Neural progenitor cell (in vitro differentiated cells): ENCODE measurements at places on chromosomes 5 and 9.
A peak's percentile ranks its signal among the peaks of the same experiment; 100 is the strongest.

DNA sequence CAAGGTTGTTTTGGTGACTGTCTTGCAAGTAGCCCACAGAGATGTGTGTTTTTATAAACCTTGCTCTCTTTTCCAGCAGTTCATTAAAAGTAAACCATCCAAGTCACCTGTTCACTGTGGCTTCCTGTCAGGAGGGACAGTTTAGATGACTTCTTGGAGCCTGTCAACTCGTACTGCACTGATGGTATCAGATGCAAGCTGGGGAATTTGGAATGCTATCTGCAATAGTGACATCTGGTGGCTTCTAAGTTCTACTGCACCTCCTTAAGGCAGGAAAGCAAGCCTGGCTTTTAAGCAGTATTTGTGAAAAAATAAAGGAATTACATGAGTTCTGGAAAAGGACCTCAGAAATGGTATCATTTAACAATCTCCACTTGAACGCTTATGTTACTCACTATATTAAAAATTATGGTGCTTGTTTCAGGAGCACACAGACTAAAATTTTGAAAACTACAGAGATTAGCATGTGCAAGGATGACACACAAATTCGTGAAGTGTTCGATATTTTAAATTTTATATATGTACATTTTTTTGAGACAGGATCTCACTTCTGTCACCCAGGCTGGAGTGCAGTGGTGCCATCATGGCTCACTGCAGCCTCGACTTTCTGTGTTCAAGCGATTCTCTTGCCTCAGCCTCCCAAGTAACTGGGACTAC lies 164.0 kb downstream of the TTC39B start:
- peak; percentile 69 for DNase-seq
- H3K27me3 ChIP-seq, result no peaks in the 10 kb centered on the region
- no peak overlapping the region for H3K27ac ChIP-seq
- peaks cover 28% of the 10 kb centered on the region for H3K4me1 ChIP-seq

DNA sequence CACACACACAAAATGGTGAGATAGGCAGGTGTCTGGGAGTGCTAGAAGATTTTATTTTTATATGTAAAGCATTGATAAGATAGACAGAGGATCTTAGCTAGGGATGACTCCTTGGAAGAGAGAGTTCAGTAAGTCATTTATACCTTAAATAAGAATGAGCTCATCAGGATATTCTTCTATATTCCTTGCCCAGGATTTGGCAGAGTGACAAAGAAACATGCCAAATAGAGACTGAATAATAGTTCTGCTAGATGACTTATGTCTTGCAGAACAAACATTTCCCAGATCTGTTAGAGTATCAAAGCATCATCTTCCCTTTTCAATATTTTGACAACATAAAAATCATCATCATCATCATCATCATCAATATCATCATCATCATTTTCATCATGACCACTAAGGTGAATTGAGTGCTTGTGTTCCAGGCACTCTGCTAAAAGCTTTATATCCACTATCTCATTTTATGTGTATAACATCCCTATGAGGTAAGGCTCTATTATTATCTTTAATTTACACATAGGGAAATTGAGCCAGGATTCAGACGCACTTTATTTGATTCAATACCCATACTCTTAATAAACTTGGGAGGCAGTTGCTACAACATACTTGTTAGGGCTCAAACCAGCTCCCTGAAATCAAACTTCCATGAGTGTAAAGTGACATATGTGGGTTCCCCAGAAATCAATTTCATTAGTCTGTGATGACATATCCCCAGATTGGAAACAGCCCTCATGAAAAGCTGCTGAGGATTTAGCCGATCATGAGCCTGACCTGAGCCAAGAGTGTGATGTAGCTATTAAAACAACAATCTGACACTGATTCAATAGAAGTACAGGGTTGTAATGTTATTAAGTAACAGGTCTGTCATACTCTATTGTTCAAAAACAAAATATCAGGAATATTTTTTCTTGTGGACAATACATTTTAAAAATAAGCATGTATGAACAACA lies 176.3 kb upstream of the SEMA6A start:
- no peaks in the 10 kb centered on the region for H3K27me3 ChIP-seq
- H3K4me3 ChIP-seq, result no peak overlapping the region
- peaks cover 23% of the 10 kb centered on the region for H3K4me1 ChIP-seq
- no peaks in the 10 kb centered on the region for H3K36me3 ChIP-seq
- H3K27ac ChIP-seq, result no peak overlapping the region

- no peak overlapping the region for H3K27ac ChIP-seq
- no peak for DNase-seq
- no peak overlapping the region for H3K4me3 ChIP-seq
Measured at GRCh38 chr5:149762958-149763630, 33.0 kb downstream of the PPARGC1B start.

DNA sequence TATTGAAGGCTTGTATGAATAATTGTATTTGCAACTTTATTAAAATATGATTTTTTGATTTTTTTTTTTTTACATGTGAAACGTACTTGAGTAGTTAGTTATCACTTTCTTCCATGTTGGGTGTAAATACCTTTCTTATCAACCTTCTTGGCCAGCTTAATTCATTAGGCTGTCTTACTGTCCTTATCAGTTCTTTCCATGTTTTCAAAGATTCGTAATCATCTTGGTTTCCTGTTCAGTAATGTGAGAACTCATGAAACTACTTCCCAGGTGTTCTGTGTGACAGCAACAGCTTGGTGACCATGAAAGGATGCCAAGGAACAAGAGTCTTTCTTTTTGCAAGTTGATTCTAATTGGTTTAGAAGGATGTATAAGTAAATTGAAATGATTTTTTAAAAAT lies 100.0 kb downstream of the ADGRV1 start:
- no peak overlapping the region for H3K4me3 ChIP-seq
- no peaks in the 10 kb centered on the region for H3K27me3 ChIP-seq
- H3K36me3 ChIP-seq, result peaks cover 20% of the 10 kb centered on the region
- H3K4me1 ChIP-seq, result no peaks in the 10 kb centered on the region
- no peak for DNase-seq

- no peak for DNase-seq
- no peaks in the 10 kb centered on the region for H3K36me3 ChIP-seq
- H3K27ac ChIP-seq, result no peak overlapping the region
- H3K4me3 ChIP-seq, result no peak overlapping the region
- no peaks in the 10 kb centered on the region for H3K4me1 ChIP-seq
Measured at GRCh38 chr5:139251281-139251687, 42.3 kb upstream of the MATR3 start.

GRCh38 chr9:137499858-137500661 lies 40.9 kb upstream of the NSMF start:
- H3K27ac ChIP-seq, result no peak overlapping the region
- H3K4me3 ChIP-seq, result no peak overlapping the region
- no peaks in the 10 kb centered on the region for H3K27me3 ChIP-seq

- no peaks in the 10 kb centered on the region for H3K4me1 ChIP-seq
- H3K36me3 ChIP-seq, result no peaks in the 10 kb centered on the region
Measured at GRCh38 chr9:92097997-92098482, 17.2 kb downstream of the SPTLC1 start.

- peaks cover 6% of the 10 kb centered on the region for H3K4me1 ChIP-seq
- no peaks in the 10 kb centered on the region for H3K27me3 ChIP-seq
- H3K4me3 ChIP-seq, result no peak overlapping the region
- no peaks in the 10 kb centered on the region for H3K36me3 ChIP-seq
Measured at GRCh38 chr5:112958093-112959088, 18.2 kb upstream of the DCP2 start.

DNA sequence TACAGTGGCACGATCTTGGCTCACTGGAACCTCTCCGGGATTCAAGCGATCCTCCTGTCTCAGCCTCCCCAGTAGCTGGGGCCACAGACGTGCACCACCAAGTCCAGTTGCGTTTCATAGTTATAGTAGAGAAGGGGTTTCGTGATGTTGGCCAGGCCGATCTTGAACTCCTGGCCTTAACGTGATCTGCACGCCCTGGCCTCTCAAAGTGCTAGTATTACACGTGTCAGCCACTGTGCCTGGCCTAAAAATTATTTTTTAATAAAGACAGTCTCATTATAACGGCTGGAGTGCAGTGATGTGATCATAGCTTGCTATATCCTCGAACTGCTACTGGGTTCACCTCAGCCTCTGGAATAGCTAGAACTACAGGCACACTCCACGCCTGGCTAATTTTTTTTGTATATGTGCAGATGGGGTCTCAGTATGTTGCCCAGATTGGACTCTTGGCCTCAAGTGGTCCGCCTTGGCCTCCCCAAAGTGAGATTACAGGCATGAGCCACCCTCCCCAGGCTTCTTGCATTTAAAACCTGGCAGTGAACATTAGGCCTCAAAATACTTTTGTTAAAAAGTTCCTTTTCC lies 4.4 kb downstream of the NPM1 start:
- no peak overlapping the region for H3K27ac ChIP-seq
- H3K36me3 ChIP-seq, result peaks cover 32% of the 10 kb centered on the region
- no peak for DNase-seq
- peaks cover 22% of the 10 kb centered on the region for H3K4me1 ChIP-seq
- no peaks in the 10 kb centered on the region for H3K27me3 ChIP-seq

DNA sequence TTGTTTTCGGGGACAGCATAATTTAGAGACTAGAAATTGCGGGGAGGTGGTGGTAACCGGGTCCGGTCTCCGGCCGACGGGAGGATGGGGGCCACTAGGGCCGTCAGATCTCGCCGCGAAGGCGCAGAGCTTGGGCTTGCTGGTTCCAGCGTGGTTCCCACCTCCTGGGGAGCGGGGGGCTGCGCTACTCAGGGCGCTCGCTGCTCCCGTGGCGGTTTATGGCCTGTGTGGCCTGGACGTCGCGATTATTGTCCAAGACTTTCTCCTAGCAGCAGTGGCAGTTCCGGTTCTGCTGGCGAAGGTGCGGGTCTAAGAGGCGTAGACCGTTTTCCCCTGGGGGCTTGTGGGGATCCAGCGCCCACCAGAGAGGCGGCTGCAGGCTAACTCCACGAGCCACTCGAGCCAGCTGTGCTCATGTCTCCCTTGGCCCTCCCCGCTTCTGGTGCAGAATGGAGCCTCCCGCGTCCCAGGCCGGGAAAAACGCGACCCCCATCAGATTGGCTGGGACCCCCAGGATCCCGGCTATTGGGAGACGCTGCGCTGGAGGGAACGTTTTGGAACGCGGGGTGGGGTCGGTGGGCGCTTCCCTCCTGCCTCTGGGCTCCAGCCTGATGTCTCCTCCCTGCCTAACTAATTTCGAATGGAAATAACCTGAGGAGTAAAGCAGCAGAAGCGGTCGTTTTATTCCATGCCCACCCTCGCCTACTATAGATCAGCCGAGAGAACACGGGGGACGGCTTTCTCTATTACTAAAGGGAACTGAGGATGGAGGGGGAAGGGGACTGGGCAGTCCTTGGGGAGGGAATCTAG lies 87.1 kb downstream of the ENTREP1 start:
- H3K4me1 ChIP-seq, result peaks cover 13% of the 10 kb centered on the region
- no peak overlapping the region for H3K27ac ChIP-seq
- no peak for DNase-seq
- no peak overlapping the region for H3K4me3 ChIP-seq
- H3K36me3 ChIP-seq, result no peaks in the 10 kb centered on the region

DNA sequence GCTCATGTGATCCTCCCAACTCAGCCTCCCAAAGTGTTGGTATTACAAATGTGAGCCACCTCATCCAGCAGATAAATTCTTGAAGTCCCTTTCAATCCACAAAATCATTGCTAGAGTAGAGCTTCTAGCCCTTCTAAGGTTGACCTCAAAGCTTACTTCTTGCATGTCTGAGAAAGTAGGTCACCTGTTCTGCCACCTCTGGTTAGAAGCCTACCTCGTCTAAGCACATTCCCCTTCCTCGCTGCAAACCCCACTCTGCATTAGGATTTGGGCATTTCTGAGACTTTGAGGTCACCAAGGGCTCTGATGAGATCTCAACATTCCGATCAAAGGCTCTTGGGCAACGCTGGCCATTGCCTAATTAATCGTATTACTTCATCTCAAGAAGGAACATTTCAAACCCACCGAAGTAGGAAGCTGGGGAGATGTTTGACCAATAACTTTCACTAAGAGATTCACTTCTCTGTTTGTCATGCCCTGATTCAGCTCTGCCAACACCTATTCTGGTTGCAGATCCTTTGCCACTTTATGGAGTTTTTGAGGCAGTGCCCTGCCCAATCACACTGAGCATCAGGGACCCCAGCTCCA lies 8.6 kb downstream of the ADAM19 start:
- no peaks in the 10 kb centered on the region for H3K36me3 ChIP-seq
- DNase-seq, result no peak
- no peak overlapping the region for H3K27ac ChIP-seq
- H3K4me3 ChIP-seq, result no peak overlapping the region

DNA sequence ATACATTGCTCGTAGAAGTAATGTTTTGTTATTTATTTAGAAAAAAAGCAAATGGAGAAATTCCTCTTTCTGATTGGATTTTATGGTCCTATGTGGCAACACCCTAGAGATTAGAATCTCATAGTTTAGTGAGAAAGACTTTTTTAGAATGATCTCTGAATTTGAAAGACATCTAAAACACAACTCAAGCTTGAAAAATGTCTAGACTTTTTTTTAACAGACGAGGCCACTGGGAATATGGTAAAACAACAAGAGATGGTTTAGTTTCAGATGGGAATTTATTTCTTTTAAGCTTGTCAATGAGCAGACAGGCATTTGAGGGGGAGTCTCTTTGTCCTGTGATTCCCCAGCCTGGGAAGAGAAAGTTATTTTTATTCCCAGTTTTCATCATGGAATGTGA lies 122.1 kb downstream of the NTRK2 start:
- H3K27me3 ChIP-seq, result no peaks in the 10 kb centered on the region
- DNase-seq, result no peak
- H3K4me3 ChIP-seq, result no peak overlapping the region
- no peaks in the 10 kb centered on the region for H3K4me1 ChIP-seq
- no peaks in the 10 kb centered on the region for H3K36me3 ChIP-seq
- H3K27ac ChIP-seq, result no peak overlapping the region

- no peaks in the 10 kb centered on the region for H3K27me3 ChIP-seq
- no peaks in the 10 kb centered on the region for H3K4me1 ChIP-seq
Measured at GRCh38 chr9:98363644-98364043, 108.2 kb upstream of the TBC1D2 start.

DNA sequence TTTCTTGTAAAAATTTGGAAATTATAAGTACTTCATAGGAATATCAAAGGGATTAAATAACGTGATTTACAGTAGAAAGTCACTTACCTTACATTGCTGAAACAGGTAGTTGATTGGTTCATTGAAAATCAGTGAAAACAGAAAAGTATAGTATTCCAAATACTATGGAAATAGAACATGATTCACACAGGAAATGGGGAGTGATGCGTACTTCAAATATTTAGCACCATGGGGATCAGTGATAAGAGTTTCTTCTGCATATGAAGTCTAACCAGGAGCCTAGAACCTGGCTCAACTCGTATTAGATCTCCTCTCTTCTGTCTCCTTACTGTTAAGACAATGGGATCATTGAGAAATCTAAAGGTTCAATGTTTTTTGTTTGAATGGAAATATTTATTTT lies 133.3 kb downstream of the FAM174A start:
- no peak overlapping the region for H3K4me3 ChIP-seq
- no peak for DNase-seq
- H3K36me3 ChIP-seq, result no peaks in the 10 kb centered on the region
- peaks cover 4% of the 10 kb centered on the region for H3K4me1 ChIP-seq

GRCh38 chr5:75524071-75524470 lies 12.4 kb downstream of the POLK start:
- peaks cover 8% of the 10 kb centered on the region for H3K4me1 ChIP-seq
- no peak for DNase-seq
- no peak overlapping the region for H3K4me3 ChIP-seq
- peak overlapping the region; percentile 12 for H3K27ac ChIP-seq
- no peaks in the 10 kb centered on the region for H3K36me3 ChIP-seq
